Choroid plexus epithelial cell (primary cell): ENCODE measurements at places on chromosomes 5 and 9.

GRCh38 chr5:172186114-172186695 lies 1.8 kb downstream of the STK10 start:
- DNase-seq, result no peak

DNA sequence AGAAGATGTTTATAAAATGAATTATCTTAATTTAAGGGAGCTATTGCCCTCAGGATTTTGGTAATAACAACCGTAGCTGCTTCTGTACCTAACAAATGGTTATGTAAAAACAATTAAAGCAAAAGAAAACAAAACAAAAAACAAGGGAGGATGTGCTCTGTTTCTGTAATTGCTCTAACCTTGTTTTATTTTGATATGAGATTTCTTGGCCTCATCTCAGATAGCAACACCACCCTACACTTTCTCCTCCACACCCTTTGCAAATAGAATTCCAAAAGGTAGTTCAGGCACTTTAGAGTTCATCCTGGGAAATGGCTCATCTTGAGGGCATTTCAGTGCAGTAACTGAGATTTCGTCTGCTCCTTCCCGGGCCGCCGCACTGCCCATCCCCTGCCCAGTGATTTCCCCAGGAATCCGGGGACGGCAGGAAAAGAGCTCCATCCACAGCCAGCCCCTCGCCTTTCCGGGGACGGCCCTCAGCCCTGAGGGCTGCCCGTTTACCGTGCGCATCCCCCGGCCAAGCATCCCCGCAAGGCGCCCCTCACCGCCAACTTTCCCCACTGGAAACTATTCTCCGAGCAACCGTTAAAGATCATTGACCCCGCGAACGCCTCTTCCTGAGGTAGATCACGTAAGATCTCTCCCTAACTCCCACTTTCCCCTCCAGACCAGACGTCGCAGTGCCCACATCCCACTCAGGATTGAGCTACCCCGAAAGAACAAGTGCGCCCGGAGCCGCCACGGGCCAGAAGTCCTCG lies 1.2 kb downstream of the FNBP1 start:
- DNase-seq, result no peak

GRCh38 chr9:23287390-23287789 lies 538.6 kb downstream of the ELAVL2 start:
- DNase-seq, result no peak

DNA sequence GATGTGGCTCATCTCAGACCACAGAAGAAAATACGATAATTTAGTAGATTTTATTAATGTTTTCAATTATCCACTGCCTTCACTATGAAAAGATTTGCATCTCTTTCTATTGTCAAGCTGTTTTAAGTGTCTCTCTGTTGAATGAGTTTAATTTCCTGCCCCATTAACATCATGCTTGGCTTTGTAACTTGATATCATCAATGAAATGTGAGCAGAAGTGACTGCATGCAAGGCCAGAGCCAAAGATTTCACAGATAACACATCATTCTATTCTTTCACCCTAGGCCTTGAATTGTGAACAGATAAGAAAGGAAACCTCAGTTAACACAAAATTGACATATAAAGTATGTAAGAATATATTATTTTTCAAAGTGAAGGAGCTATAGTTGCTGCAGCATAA lies 986.4 kb upstream of the CDH18 start:
- DNase-seq, result peak; percentile 5

- no peak for DNase-seq
Measured at GRCh38 chr5:135149956-135150723, 116.1 kb upstream of the PITX1 start.

DNA sequence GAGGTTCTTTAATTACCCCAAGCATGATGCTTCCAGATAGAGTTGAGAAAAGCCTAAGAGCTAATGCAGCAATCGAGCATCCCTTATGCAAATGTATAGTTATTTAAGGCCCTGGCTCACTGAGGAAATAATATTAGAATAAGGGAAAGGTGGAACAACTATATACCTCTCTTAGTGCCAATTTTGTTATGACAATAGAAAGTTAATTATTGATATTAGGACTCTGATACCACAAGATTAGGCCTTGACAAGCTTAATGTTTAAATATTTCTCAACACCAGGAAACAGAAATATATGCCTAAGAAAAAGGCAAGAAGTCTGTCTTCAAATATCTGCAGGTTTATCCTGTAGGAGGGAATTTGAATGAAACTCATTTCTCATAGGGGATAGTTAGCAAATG lies 371.0 kb downstream of the PRELID2 start:
- DNase-seq, result no peak

DNA sequence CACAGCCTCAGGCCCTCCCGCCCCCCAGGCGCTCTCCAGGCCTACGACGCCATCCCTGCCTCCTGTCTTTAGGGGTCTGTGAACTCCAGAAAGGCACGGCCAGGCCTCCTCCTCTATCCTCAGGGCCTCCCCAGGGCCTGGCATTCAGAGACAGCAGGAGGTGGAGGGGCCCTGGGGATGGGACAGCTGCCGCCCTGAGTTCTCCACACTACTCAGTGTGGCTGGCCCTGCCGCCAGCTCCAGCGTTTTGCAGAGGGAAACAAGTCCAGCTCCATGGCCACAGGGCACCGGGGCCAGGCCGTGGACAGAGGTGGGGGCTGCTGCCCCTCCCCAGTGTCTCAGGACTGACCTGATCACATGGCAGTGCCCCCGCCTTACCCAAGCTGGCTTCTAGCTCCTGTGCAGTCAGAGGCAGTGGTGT lies 16.4 kb downstream of the SH3GLB2 start:
- no peak for DNase-seq

DNA sequence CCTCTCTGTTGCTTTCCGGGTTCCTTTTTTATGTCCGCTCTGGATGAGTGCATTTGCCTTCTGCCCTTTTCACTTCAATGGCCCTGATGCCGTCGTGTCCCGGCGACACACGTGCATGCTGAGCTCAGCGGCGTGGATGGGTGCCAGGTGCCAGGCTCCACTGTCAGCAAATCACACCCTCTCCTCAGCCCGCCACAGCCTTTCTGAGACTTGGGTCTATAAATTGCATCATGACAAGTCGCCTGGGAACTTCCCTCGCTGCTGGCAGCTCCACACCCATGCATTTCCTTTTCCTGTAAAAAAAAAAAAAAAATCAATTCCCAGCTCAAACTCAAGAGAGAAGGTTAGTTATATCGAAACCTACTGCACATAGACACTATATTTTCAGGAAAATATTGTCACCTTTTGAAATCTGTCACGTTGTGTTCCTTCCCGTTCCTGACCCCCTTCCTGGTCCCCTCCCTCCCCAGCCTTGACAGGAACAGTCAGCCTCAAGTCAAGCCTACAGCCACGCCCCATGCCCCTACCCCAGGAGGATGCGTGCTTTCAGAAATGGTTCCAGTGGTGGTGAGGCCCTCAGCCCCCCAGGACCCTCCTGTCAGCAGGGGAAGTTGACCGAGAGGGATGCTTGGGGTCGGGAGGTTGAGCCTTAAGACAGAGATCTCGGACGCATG lies 110.3 kb upstream of the PTCH1 start:
- DNase-seq, result no peak

- DNase-seq, result no peak
Measured at GRCh38 chr9:92735636-92736562, 28.7 kb downstream of the BICD2 start.

DNA sequence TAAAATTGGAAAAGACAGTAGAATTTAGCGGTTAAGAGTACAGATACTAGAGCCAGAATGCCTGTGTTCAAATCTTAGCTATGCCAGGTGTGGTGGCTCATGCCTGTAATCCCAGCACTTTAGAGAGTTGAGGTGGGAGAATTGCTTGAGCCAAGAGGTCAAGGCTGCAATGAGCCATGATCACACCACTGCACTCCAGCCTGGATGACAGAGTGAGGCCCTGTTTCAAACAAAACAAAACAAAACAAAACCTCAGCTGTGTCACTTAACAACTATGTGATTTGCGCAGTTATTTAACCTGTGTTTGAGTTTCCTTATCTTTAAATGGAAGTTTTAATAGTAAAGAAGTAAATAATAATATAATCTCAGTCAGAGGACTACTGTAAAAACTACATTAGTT lies 68.3 kb downstream of the TBCA start:
- peak; percentile 51 for DNase-seq

DNA sequence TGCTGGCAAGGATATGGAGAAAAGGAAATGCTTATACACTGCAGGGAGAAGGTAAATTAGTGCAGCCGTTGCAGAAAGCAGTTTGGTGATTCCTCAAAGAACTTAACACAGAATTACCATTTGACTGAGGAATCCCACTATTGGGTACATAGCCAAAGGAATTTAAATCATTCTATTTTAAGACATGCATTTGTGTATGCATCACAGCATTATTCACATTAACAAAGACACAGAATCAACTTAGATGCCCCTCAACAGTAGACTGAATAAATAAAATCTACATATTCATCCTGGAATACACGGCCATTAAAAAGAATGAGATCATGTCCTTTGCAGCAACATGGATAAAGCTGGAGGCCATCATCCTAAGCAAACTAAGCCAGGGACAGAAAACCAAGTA lies 510.1 kb upstream of the CDH9 start:
- DNase-seq, result no peak

- DNase-seq, result peak; percentile 73
Measured at GRCh38 chr9:136625101-136626065, 37.3 kb upstream of the EGFL7 start.

DNA sequence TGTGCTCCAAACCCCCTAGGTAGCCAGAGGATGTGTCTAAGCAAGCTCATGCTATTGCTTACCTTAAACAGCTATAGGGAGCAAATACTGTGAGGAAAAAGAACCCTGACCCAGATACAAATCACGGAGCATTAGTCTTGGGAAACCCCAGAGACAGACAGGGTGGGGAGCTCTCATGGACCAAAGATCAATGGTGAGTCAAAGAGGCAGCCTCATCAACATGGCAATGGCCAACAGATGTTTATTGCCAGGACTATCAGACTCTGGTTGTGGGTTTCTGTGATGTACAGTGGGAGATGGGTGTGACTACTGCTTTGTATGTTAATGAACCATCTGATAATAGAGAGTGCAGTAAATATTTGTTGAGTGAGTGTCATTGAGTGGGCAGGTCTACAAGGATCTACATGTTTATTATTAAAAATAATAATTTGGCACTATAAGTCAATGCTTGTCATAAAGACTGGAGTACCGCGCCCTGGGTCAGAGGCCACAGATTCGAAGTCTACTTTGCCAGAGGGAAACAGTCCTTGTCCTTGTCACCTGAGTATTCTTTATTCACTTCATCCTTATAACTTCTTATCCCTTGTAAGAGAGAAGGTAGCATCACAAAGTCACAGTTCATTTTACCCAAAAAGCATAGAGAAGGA lies 56.5 kb upstream of the RAI14 start:
- DNase-seq, result peak; percentile 51

GRCh38 chr5:40386289-40386688 lies 293.4 kb upstream of the PTGER4 start:
- peak; percentile 85 for DNase-seq

- no peak for DNase-seq
Measured at GRCh38 chr5:58505971-58506640, 14.9 kb downstream of the GAPT start.

- no peak for DNase-seq
Measured at GRCh38 chr5:44747396-44747795, 61.4 kb upstream of the MRPS30 start.

GRCh38 chr5:176875783-176876505 lies 23.2 kb downstream of the HK3 start:
- no peak for DNase-seq

DNA sequence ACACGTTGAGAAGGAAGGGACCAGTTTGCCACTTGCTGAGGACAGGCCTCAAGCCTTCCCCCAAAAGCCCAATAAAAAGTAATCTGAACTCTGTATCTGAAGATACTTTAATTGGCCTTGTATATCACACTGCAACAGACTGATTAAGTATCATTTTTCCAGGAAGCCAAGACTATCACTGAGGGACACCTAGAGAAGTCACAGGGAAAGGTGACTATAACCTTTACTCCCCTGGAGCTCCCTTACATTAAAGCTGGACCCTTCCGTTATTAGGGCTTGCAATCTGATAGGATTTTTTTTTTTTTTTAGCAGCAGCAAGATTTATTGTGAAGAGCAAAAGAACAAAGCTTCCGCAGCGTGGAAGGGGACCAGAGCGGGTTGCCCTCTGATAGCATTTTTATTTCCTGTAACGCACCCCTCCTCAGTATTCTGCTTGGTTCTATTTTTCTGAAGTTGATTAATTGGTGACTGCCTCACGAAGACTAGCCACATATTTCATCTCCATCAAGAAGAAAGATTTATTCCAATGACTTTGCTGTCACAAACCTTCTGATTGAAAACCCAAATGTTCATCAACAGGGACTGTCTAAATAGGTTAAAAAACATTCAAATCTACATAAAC lies 2.7 kb downstream of the CDC14B start:
- DNase-seq, result no peak

GRCh38 chr9:38288502-38288901 lies 104.0 kb upstream of the ALDH1B1 start:
- DNase-seq, result no peak

DNA sequence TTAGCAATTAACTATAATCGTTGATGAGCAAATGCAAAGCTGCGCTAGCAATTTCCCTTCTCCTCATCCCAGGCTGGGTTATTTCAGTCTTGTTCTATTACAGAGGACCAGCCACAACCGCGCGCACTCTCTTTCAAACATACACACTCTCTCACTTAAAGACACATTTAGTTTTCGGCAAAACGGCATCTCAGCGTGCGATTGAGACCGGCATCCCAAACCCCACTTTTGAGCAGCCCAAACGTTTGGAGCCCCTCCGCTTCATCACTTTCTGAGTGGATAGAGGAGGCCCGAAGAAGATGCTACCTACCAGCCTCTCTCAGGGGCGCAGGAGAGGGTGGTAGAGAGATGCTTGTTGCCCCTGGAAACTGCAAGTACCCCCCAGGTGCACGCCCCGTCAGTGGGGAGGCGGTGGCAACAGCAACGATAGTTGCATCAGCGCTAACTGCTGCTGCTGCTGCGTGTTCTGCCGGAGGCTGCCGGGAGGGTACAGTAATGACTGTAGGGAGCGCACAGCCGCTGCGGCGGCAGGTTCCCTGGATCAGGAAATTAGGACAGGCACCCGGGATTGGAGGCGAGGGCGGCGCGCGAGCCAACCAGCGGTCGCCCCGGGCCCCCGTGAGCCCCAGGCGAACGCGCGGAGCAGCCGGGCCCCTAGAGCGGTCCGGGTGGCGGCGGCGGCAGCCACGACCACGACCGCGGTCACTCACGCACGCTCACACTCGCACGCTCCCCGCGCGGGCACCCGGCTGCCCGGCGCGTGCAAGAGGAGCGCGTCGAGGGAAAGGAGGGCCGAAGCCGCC lies 467 bp upstream of the VLDLR start:
- DNase-seq, result peak; percentile 70
